ENCODE measurements at places on chromosomes 12 and 14.
A peak's percentile ranks its signal among the peaks of the same experiment; 100 is the strongest.

- no peak for DNase-seq
Measured at GRCh38 chr12:10753059-10753458, 29.9 kb upstream of the YBX3 start.

GRCh38 chr12:7695566-7696197, at the start of gene GDF3:
Gene GDF3 (minus strand): TSS chr12:7695775. CDS start chr12:7695728, 47 bp downstream.
- no peak for DNase-seq

- DNase-seq, result no peak
Measured at GRCh38 chr12:32198555-32198954, 91.9 kb downstream of the BICD1 start.

- DNase-seq, result no peak
Measured at GRCh38 chr12:10940389-10940788, 1.3 kb upstream of the TAS2R14 start.

DNA sequence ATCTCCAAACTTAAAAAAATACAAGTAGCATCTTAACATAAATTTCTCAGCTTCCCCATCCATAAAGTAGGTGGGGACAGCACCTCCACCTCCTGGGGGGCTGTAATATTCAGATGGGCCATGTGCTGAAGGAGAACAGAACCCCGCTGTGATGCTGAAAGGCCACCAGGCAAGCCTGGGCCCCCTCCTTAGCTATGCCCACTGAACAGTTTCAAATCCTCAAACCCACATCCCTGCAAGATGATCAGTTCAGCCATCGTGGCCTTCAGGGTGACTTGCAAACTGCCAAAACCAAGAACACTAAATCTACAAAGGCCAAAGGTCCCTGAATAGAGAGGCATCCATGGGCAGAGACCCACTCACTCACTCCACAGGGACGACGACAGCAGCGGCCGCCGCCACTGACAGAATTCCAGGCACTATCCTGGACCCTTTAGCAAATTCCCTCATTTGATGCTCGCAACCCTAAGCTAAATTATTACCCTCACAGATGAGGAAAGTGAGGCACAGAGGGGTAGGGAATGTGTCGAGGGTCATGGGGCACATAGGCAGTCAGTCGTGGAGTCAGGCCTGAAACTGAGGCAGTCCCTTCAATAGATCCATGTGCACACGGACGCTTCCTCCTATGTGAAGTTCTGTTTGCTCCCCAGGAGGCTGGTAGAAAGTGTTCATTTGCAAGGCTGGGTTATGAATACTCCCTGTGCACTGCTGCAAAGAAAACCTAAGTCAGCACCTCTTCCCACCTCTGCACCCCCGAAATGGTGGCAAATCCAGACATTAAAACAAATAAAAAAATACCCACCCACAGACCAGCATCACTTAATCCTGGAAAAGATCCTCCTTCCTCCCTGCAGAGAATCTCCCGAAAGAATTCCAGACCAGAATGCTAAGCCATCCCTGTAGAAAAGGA, 5.9 kb downstream of the ITPK1 start:
- no peak for DNase-seq

- DNase-seq, result no peak
Measured at GRCh38 chr14:100609331-100609870, 22.2 kb upstream of the BEGAIN start.

GRCh38 chr12:2190085-2190484, 137.3 kb downstream of the CACNA1C start:
- DNase-seq, result no peak

- peak; percentile 59 for DNase-seq
Measured at GRCh38 chr12:77010691-77011548, 54.4 kb downstream of the E2F7 start.

GRCh38 chr12:94588346-94588745, 62.0 kb downstream of the TMCC3 start:
- DNase-seq, result no peak

GRCh38 chr14:33799705-33800570, 150.9 kb downstream of the EGLN3 start:
- DNase-seq, result peak; percentile 16

DNA sequence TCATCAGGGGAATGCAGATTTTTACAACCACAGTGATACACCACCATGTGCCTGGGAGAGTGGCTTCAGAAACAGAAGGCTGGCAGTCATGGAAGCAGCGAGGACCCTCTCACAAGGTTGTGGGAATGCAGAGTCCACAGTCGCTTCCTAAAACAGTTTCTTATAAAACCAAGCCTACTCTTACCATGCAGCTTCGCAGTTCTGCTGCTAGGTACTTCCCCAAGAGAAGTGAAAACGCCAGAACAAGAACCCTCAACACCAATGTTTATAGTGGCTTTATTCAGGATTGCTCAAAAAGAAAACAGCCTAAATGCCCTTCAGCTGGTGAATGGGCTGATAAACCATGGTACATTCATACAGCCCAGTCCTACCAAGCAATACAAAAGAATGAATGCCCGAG, 87.2 kb downstream of the DDX51 start:
- no peak for DNase-seq

DNA sequence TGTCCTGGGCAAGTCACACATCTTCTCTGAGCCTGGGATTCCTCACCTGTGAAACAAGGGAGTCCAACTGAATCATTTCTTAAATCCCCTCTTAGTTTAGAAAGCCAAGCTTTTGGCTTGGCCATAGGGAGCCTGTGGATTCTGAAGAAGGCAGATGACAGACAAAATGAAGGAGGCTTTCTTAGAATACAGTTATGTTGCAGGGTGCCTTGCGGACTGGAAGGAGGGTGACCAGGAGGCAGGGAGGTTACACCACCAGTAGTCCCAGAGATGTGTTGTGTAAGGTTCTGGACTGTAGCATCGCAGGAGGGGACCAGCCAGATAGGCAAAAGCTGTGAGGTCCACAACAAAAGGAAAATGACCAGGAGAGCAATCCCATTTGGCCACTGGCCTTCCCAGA, 8.2 kb upstream of the ACVR1B start:
- no peak for DNase-seq

DNA sequence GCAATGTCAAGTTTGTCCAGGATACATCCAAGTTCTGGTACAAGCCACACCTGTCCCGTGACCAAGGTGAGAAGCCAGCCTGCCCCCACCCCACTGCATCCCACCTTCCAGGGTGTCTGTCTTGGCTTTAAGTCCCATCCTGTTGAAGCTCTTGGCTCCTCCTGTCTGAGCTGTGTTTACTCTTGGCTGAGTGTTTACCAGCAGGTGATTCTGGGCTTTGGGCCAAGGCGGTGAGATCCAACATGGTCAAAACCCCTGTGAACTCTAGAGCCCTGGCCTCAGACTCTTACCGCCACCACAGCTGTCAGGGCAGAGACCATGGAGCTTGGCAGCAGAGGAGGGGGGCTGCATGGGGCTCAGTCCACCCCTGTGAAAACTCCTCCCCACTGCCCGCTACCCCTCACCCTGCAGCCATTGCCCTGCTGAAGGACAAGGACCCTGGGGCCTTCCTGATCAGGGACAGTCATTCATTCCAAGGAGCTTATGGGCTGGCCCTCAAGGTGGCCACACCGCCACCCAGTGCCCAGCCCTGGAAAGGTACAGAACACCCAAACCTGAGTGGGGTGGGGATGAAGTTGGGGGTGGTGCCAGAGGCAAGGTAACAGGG, 11.6 kb downstream of the TNS2 start:
- DNase-seq, result no peak

- no peak for DNase-seq
Measured at GRCh38 chr12:110853836-110854235, 7.0 kb downstream of the CCDC63 start.

- DNase-seq, result peak; percentile 12
Measured at GRCh38 chr14:59919570-59920377, at the start of gene LRRC9. Gene LRRC9 (plus strand): TSS chr14:59920144.

- no peak for DNase-seq
Measured at GRCh38 chr12:123085066-123085465, 65.8 kb downstream of the PITPNM2 start.

- DNase-seq, result peak; percentile 58
Measured at GRCh38 chr12:50110127-50110761, 1.8 kb upstream of the COX14 start.

- no peak for DNase-seq
Measured at GRCh38 chr14:102883089-102883541, 39.3 kb upstream of the AMN start.

- peak; percentile 92 for DNase-seq
Measured at GRCh38 chr14:74860899-74861733, 14.8 kb downstream of the PROX2 start.

DNA sequence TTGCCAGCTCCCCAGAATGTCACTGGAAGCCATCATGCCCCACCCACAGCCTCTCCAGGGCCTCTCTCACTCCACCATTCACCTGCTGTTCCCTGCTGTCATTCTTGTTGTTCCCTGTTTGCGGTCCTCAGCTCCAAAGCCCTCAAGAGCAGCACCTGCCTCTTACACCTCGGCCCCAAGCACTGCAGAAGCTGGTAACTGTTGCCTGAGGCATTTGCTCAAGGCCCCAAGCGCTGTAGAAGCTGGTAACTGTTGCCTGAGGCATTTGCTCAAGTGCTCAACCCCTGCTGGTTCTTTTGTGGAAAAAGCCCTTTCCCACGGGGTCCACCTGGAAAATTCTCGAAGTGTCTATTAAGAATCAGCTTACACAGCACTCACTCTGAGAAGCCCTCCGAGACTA, 78.0 kb downstream of the ARL6IP4 start:
- DNase-seq, result no peak

- DNase-seq, result no peak
Measured at GRCh38 chr14:105577314-105577861, 51.0 kb downstream of the TMEM121 start.

- no peak for DNase-seq
Measured at GRCh38 chr12:52627395-52628110, 9.2 kb upstream of the KRT73 start.

- DNase-seq, result no peak
Measured at GRCh38 chr12:125018356-125018755, 24.9 kb downstream of the BRI3BP start.

DNA sequence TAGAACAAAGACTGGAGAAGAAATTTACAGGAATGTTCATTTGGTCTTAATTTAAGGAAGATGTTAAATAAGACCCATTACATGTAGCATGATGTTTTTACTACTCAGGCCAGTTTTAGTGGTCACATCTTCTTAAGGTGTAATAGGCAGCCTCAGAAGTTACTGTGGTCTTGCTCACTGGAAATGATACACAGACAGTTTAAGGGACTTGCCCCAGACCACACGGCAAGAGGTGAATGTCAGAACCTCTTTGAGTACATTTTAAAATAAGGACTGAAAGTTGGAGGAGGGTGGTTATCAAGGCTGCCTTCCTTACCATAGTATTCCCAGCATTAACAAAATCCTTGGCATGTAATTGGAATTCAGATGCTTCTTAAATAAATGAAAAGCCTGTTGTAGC, 37.9 kb downstream of the LRRK2 start:
- no peak for DNase-seq

- DNase-seq, result no peak
Measured at GRCh38 chr14:60845523-60845922, 111.0 kb downstream of the MNAT1 start.

DNA sequence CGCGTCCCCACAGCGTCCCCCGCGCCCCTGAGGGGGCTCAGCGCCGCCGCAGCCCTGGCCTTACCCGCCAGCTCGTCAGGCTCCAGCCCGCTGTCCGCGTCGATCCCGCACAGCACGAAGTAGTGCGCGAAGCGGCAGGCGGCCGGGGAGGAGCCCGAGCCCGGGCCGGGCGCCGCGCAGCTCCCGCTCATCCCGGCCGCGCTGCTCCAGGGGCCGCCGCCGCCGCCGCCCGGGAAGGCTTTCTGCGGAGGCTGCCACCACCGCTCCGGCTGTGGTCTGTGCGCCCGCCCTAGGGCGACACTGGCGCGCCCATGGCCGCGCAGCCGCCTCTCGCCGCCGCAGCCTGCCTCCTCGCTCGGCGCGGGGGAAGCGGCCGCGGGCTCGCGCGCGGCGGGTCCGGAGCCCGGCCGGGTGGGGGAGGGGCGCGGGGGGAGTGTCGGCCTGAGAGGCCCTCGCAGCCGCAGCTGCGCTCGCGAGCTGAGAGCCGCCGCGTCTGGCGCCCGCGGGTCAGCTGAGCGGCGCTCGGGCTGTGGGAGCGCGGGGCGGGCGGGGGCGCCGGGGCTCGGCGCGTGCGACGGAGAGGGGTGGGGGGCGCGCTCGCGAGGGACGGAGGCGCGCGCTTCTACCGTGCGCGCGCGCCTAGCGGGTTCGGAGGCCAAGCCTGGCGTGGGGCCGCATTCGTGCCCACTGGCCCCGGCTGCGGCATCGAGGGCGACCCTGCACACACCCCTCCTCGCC, at the start of gene DENND5B:
Gene DENND5B (minus strand): TSS at position 495 of the 738 bp plus-strand sequence. CDS start 304 bp downstream, at position 191.
- peak; percentile 86 for DNase-seq
